ENCODE measurements at places on chromosomes 12 and 14.

GRCh38 chr14:69059658-69060623 lies 80.8 kb upstream of the ACTN1 start:
- no peak for DNase-seq

DNA sequence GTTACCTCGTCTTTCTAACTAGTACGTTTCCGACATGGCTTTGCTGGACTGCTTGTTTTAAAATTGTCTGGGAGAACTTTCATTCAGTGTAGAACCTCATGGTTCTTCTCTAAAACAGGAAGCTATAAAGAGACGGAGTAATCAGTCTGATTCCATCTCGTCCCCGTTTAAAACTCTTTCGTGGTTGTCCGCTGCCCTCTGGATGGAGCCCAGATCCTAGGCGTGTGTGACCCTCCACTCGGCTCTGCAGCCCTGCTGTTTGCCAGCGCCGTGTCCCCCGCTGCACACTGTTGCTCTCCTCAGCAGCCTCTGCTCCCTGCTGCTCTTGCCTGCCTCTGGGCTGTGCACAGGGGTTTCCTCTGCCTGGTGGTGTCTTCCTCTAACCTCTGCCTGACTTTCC lies 50.2 kb downstream of the SLC8B1 start:
- no peak for DNase-seq

- no peak for DNase-seq
Measured at GRCh38 chr12:113186666-113187325, 1.3 kb downstream of the RITA1 start.

GRCh38 chr12:67447180-67447579 lies 178.0 kb downstream of the CAND1 start:
- DNase-seq: no peak

DNA sequence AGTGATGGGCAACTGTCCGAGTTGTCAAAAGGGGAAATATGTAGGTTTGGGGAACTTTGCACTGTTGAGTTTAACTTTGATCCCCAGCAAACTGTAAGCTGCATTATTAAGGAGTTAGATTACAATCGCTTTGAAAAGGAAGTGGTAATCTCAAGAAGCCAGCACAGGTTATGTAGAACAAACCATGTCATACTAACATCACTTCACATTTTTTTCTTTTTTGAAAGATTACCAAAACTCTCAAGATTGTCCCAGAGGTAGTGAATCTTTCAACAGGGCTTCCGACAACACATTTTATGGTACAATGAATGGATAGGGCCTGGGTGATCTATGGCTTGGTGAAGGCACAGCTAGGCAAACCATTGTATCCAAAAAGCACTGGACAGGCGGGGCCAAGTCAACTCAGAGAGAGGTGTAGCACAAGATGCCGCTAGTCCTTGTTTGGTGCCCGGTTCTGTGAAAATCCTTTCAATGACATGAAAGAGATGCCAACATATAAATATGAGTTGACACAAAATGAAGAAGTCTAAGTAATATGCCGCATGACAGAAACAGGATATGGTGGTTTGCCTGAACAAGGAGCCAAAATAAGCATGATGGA lies 24.3 kb upstream of the PARP11 start:
- no peak for DNase-seq

GRCh38 chr12:98359856-98360255 lies 155.5 kb upstream of the TMPO start:
- no peak for DNase-seq

DNA sequence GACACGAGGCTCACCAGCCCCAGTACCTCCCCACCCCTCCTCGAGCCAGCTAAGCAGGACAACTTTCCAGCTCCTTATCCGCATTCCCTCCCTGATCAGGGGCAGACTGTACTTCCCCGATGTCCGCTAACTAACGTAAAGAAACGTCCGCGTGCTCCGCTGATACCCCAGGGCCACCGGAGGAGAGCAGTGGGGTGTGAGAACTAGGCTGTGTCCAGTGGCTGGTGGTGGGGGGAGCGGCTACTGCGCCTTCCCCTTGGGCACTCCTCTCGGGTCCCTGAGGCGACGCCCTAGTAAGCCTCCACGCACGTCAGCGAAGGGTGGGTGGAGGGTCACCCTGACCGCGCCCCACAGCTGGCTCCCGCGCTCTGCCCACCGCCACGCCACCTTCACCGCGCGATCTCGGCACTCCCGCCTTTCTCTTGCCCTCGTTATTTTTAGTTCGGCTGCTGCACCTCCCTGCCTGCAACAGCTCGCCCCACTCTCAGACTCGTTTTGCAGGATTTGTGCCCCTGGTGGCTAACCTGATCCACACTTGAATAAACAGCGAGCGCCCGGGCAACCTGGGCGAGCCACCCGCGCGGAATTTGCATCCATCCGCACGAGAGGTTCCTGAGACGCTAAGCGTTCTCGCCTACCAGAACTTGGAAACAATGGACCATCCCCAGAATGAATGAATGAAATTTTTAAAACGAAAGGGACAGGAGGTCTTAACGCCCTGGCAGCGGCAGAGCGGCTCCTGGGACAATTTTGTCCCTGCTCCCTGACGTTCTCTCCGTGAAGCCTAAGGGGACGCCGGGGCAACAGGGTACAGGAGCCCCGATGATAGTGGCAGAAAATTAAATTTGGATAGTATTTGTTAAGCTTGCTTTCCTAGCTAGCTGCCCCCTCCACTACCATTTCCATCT lies 6.9 kb upstream of the BMP4 start:
- DNase-seq: no peak

DNA sequence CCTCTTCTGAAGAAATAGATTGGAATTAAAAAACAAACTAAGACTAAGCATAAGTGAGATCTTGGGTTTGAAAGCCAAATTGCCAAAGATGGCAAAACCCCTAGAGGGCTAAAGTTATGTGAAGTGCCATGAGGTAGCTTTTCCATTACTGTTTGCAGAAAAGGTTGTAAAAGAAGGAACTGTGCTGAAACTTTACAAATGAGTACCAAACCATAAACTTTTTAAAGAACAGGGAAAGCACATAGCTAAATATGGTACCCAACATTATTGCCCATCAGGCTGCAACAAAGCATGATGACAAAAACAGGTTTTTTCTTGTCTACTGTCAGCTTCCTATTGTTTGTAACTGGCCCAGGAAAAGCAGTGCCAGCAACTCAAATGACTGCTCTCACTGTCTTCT lies 224.2 kb downstream of the RAD51B start:
- no peak for DNase-seq

- DNase-seq: no peak
Measured at GRCh38 chr14:58598028-58598803, 39.5 kb upstream of the DACT1 start.

DNA sequence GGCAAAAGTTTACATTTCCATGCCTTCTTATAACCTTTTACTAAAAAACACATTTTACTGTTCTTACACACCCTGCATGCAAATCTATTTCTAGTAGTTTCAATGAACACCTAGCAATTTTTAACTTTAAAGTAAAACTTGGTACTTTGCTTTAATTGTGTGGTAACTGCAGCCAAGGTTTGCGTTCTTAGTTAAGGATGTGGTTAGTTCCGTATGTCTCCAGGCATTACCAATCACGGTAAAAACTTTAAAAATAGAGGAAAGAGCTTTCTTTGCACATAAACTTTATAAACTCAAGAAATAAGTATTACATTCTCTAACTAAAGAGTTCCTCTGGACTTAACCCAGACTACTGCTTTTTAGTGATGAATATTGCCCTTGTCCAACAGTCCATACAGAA lies 795.2 kb downstream of the SLC16A7 start:
- no peak for DNase-seq

DNA sequence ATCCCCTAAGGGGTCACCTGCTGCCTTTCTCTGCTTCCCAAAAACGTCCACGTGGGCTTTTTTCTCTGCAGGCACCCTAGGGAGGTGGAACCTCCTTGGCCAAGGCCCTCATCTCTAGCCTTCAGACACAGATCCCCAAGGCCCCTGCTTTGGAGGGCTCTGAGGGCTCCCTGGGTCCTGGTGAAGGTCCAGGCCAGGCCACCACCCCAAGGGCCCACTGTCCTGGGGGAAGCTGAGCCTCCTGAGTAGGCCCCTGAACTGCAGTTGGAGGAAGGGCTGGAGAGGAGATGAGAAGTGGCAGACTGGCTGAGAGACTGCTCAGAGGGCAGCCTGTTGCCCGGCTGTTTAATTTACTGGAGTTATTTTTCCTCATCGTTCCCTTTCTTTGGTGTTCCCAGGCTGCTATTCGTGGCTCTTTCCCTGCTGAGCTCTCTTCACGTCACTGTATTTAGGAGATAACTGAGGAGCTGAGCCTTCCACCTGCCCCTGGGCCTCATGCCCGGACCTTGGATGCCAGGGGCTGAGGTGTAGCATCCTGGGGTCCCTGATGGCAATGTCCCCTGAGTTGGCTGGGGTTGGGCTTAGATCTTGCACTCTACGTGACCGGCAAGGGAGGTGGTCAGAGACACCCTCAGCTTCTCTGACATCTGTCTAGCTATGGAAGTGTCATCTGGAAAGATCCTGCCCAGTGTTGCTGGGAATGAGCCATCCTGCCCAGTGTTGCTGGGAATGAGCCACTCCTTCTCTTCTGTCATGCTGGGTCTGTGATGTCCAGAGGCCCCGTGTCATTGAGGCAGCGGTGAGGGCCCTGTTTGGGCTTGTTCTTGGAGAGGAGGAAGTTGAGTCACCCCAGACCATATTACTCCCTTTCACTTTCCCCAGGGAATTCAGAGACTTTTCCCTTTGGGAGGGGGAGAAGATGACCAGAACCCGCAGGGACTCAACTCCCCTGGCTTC lies 139.8 kb downstream of the TSPAN9 start:
- DNase-seq: no peak

DNA sequence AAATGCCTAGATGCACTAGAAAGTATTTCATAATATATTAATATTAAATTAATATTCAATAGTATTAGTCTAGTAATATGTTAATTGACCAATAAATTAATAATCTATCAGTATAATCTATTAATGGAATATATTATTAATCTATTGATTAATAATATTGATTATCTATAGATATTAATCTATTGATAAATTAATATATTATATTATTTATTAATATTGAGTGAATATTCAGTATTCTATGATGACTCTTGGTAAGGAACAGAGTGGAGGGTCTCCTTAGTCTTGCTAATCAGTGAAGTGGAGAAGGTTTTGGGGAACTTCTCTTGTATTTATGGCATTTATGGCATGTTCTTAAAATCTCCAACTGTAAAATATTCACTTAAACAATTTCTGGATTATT lies 679.3 kb upstream of the FLRT2 start:
- no peak for DNase-seq

GRCh38 chr12:28248555-28249145 lies 58.4 kb downstream of the CCDC91 start:
- no peak for DNase-seq

DNA sequence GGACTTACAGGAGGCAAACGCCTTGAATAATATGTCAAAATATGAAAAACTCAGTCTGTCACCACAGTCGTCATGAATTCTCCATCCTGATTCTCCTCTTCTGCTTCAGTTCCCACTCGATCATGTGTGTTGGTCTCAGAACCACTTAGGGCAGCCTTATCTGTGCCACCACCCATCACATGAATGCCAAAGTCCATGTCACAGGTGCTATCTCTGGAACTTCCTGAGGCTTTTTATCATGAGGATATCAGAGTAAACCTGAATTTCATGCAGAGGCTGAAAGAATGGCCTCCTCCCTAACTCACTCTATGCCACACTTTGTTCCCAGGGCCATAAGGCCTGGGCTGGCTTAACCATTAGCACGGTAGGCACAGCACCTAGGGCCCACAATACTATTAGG lies 28.8 kb upstream of the MAP3K9 start:
- no peak for DNase-seq

DNA sequence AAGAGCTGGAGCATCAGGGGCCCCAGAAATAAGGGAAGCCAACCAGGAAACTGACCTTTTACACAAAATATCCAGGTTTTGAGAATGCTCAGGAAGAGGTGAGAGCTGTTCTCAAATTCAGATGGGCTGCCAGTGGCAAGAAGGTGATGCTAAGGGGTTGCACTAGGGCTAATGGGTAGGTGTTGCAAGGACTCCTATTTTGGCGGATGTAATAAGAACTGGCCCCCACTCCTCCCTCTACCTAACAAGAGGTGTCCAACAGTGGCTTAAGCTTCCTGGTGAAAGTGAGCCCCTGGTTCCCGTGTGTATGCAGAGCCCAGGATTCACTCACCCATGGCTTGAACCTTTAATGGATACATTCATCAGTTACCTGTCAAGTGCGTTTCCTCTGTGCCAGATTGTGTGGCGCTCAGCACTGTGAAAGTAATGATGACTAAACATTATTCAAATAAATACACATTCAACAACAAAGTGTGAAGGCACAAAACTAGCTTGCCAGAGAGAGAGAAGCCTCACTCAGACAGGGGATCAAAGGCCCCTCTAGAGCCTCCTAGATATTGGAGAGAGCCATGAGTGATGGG lies 705 bp upstream of the CHGA start:
- no peak for DNase-seq

DNA sequence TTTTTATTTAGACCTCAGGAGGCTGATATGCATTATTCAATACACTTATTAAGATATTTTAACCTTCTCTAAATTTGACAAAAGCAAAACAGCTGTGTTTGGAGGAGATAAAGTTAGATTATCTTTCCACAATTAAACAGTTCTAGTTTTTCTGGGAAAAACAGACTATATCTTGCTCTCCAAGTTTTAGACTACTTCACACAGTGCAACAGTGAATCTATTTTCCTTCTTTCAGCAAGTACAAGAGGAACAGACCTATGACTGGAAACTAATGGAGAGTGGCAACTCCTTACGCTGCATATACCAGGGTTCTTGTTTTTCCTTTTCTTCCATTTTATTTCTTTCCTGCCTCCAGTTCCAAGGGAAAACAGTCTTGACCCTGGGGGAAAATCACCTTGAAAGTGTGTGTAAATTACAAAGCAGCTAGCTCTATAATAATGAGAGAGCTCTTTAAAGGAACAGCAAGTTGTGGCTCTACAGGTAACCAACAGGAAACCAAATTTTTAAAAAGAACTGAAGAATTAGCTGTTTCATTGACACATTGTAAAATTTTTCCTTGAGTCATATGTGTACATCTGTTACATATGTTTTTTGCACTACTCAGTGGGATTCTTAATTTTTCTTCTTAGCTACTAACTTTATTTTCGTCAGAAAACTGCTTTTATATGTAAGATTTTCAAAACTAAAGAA lies 27.4 kb downstream of the DNM1L start:
- DNase-seq: no peak

- DNase-seq: no peak
Measured at GRCh38 chr12:4270016-4270830, 3.3 kb upstream of the CCND2 start.

GRCh38 chr14:104246401-104247335 lies 108.3 kb downstream of the KIF26A start:
- no peak for DNase-seq

- DNase-seq: no peak
Measured at GRCh38 chr12:76879710-76880518, 1.1 kb upstream of the CSRP2 start.

GRCh38 chr12:46590991-46591703 lies 218.6 kb upstream of the SLC38A2 start:
- DNase-seq: no peak

DNA sequence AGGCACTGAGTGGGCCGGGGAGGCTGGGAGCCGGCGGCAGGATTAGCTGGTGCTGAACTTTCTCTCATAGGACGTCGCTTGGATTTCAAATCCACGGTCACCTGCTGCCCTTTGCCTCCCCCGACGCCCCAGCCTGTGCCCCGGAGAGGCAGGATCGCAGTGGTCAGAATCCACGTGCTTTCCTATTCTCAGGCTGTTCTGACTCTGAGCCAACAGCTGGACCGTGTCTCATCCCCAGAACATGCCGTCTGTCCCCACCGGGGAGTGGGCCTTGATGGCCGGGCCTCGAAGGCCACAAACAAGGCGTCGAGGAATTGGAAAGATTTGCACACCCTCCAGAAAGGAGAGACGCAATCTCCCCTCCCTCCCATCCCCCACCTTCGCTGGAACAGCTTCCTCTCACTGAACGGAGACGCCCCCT lies 18.5 kb upstream of the MLXIP start:
- DNase-seq: no peak

- no peak for DNase-seq
Measured at GRCh38 chr12:124476011-124476400, 91.4 kb downstream of the NCOR2 start.

All from neuronal stem cell (in vitro differentiated cells).